ENCODE measurements at places on chromosomes 6 and 20.

DNA sequence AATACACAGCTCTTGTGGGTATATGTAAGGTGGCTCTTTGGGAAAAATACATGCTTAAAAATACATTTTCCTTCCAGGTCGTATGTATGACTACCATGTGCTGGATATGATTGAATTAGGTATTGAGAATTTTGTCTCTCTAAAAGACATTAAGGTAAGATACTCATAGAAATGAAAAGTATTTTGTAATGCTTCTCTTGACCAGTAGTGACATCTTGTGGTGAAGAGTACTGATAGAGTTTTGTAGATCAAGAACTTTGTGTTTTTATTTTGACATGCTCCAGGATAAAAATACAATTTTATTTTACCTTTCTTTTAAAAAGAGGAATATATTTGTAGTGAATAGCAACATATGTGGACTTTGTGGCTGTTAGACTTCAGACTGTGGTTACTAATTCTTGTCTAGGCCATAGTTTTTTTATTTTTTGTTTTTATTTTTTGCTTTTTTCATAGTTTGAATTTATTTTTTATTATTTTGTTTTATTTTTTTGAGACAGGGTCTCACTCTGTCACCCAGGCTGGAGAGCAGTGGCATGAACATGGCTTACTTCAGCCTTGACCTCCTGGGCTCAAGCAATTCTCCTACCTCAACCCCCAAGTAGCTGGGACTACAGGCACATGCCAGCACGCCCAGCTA lies 17.9 kb downstream of the RPF2 start:
- no peak for DNase-seq

- DNase-seq: no peak
Observed at GRCh38 chr6:74550821-74551220, 655.0 kb downstream of the COL12A1 start.

DNA sequence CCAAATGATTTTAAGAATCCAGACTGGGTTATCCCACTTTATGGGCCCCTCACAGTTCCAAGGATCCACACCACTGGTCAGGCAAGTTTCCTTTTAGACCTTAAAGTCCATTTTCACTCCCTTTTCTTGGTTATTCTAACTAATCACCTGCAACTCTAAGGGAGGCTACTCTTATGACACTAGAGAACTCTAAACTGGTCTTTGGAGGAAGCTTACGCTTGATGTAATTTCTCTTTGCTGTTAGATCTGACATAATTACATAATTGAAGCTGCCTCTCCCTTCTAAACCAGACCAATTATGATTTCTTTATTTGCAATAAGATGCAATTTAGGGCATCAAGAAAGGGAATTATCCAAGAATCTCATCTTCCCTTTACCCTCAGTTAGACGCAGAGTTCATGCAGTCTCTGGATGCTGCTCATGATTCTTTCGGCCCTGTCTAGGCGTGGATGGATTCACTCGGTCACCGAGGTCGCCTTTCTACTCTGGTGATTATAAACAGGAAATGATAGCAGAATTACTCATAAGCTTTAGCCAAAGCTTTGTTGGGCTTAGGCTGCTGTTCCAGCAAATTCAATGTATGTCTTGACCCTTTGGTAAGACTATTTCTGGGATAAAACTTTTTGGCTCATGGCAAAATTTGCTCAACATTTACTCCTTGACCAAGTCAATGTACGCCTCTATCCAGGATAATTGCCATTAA lies 166.4 kb upstream of the PRND start:
- DNase-seq: no peak

GRCh38 chr6:159067334-159067733 lies 22.5 kb upstream of the TAGAP start:
- DNase-seq: no peak

DNA sequence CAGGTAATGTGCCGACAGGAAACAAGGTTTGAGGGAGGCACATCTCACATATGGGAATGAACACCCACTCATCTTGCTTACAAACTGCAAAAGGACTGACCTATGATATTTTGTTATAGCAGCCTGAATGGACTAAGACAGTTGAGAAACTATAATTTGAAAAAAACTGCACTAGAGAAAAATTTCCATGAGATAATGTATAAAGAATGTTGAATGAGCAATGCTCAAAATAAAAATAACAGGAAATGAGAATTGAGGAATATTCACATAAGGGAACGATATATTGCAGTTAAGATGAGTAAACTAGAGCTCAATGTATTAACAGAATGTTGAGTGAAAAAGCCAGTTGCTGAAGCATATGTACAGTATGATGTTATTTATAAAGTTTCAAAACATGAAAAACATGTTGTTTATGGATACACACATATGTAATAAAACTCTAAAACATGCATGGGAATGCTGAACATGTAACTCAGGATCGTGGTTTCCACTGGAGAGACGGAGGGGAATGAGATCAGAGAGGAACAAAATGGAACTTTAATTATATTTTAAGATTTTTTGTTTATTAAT lies 6.3 kb upstream of the TBC1D22B start:
- DNase-seq: no peak

GRCh38 chr6:148332088-148332487 lies 10.6 kb upstream of the SASH1 start:
- no peak for DNase-seq
